Uterus (tissue), 4 donors: ENCODE measurements at places on chromosomes 5 and 9. TPM values are rescaled to one million over a fixed set of nuclear protein-coding genes. Genes with fewer than 3 reads are reported as not detected.

DNA sequence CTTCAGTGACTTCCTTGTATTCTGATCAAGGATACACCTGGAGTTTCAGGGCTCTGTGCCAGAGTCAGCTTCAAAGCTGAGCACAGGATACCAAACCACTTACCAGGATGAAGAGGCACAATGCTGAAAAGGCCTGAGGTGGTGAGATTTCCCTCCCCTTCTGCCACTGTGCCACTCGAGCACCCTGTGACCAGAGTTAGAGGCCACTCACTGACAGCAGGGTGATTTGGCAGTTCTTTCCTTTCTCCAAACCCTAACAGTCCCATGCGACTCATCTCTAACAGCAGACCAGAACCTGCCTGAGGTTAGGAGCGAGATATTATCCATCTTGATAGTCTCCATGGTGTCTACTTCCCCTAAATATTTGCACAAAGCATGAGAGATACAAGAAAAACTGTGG, 1.8 kb downstream of the PLGRKT start:
- no peaks in the 10 kb centered on the region for H3K36me3 ChIP-seq
- DNase-seq = no peak
- H3K27ac ChIP-seq = no peak overlapping the region
- H3K27me3 ChIP-seq = no peaks in the 10 kb centered on the region
- no peaks in the 10 kb centered on the region for H3K4me1 ChIP-seq

DNA sequence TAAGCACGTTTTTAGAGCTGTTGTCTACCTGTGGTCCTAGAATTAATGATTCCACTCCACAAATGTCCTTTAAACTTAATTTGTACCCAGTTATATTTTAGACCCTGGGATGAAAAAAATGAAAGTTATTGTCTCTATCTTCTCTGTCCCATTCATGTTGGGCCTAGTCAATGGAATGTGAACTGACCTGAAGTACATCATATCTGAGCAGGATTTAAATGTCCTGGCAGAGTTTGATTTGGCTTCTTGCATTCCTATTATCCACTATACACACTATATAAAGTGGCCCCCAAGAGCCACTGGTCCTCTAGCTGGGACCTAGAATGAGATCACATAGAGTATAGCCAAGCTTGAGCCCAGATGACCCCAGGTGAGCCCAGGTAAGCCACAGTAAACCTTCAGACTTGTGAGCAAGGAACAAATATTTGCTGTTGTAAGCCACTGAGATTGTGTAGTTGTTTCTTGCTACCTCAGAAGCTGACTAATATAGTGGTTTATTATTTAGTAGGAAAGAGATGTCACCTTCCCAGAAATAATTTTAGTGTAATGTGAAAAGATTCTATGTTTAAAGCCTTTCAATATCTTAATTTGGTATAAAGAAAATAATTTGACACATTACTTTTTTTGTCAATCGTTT, 37.1 kb upstream of the C6 start:
- no peak for DNase-seq
- no peaks in the 10 kb centered on the region for H3K4me1 ChIP-seq
- no peak overlapping the region for H3K27ac ChIP-seq
- H3K36me3 ChIP-seq = no peaks in the 10 kb centered on the region

DNA sequence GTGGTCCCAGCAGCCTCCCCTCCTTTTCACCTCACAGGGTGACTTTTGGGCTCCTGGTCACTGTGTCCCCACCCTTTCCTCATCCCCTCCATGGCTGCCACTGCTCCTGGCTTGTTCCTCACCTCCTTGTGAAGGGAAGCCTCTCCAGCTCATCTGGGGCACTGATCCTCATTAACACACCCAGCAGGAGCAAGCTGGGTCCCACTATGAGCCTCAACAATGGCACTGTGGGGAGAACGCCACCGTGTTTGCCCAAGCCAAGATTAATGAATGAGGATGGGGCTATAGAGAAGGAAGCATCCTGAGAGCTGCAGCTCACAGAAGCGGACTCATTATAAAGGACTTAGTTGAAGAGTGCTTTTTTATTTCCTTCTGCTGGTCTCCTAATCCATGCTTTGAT, 118.4 kb downstream of the MARCHF11 start:
- no peak overlapping the region for H3K4me3 ChIP-seq
- H3K4me1 ChIP-seq = no peaks in the 10 kb centered on the region
- DNase-seq = no peak
- no peak overlapping the region for H3K27ac ChIP-seq

DNA sequence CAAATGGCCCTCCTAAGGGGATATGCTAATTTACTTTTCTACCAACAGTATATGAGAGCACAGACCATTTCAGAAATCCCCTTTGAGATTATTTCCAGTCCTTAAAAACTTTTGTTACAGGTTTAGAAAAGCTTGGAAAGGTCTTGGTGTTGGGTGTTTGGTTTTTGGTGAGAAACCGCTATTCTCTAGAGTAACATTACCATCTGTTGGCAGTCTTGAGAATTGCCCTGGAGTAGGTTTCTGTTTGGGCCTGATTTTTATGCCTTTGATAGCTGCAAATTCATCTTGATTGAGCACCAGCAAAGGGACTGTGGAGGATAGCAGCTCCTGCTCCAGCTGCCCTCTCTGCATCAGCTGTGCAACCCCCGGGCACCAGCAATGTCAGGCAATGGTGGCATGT, 8.0 kb downstream of the NUDT2 start:
- H3K27ac ChIP-seq = no peak overlapping the region
- no peaks in the 10 kb centered on the region for H3K36me3 ChIP-seq
- no peaks in the 10 kb centered on the region for H3K4me1 ChIP-seq
- H3K4me3 ChIP-seq = no peak overlapping the region

DNA sequence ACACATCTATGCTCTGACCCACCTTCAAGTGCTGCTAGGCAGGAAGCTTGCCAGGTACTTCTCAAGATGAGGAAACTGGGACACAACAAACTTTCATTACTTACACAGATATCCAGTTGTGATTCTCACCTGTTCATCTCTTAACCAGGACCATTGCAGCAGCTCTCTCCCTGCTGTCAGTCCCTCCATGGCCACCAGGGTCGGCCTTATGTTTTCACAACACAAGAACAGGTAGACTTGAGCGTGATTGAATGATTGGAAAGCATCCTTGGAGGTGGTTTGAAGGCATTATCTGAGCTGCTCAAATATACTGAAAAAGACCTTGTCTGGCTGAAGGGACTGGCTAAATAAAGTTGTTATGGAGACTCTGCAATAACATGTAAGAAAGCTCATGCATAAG, 94.4 kb downstream of the MTREX start:
- H3K4me1 ChIP-seq = no peaks in the 10 kb centered on the region
- no peaks in the 10 kb centered on the region for H3K36me3 ChIP-seq
- no peak overlapping the region for H3K4me3 ChIP-seq
- no peak overlapping the region for H3K27ac ChIP-seq
- DNase-seq = no peak

DNA sequence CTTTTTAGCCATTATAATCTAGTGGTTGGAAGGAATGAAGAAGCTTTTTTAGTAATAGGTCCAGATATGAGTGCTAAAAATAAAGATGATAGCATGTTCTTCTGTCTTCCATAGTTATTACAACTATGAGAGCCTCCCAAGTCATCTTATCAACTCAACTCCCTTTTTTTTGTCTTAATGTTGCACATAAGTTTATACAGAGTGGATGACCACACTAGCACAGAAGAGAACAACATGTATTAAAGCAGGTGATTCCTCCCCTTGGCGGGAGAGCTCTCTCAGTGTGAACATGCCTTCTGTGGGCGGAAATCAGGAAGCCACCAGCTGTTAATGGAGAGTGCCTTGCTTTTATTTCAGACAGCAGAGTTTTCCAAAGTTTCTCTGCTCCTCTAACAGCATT, 40.1 kb upstream of the STX17 start:
- no peak for DNase-seq
- H3K27ac ChIP-seq = no peak overlapping the region
- H3K36me3 ChIP-seq = no peaks in the 10 kb centered on the region

DNA sequence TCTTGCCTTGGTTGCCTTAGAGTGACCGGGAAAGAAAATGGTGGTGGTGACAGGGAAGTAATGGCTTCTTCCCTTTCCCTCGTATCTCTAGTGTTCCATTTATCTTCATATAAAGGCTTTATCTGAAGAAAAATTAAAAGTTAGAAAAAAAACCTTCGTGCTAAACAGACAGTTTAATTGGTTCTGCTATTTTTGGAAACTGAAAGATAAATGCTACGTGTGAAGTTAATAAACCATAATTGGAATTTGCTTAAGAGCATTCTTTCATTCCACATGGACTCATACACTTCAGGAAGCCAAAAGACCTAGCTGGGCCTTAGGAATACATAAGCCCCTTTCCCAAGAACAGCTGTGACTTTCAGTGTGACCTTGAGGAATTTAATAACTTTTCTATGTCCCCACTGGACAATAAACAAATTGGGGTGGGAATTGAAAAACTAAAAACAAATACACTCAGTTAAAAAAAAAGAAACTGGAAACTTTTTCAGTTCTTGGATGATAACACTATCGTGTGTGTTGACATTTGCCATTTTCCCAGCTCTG, 818.8 kb upstream of the WWC1 start:
- no peaks in the 10 kb centered on the region for H3K4me1 ChIP-seq
- no peaks in the 10 kb centered on the region for H3K36me3 ChIP-seq
- H3K27me3 ChIP-seq = no peaks in the 10 kb centered on the region
- no peak overlapping the region for H3K4me3 ChIP-seq
- DNase-seq = no peak

DNA sequence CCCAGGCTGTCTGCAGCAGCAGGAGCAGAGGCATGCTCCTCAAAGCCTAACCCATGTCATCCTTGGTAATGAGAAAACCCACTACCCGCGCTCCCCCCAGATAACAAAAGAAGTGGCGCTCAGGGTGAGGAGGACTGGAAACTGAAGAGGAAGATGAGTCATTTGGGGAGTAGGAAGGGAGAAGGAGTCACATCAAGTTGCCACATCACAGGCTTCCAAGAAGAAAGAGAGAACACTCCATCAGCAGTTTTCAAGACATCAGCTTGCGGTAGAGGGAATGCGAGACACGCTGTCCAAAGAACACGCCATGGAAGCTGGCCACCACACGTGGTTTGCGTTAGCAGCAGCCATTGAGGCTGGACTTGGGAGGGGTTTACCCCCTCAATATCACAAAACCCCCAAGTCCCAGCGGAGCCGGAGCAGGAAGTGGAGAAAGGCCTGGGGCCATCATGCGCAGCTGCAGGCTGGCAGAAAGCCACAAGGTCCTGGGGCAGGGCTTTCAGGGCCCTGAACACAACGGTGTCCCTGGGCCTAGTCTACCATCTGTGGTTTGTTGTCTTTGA, 41.5 kb downstream of the SH3PXD2B start:
- no peaks in the 10 kb centered on the region for H3K27me3 ChIP-seq
- H3K36me3 ChIP-seq = no peaks in the 10 kb centered on the region
- H3K4me1 ChIP-seq = peaks cover 34% of the 10 kb centered on the region
- H3K27ac ChIP-seq = peak overlapping the region; percentile 93
- no peak overlapping the region for H3K4me3 ChIP-seq
- DNase-seq = peak; percentile 93

GRCh38 chr5:54344653-54345052, 34.3 kb upstream of the ARL15 start:
- no peak overlapping the region for H3K27ac ChIP-seq
- H3K27me3 ChIP-seq = no peaks in the 10 kb centered on the region
- H3K36me3 ChIP-seq = no peaks in the 10 kb centered on the region
- H3K4me3 ChIP-seq = no peak overlapping the region

DNA sequence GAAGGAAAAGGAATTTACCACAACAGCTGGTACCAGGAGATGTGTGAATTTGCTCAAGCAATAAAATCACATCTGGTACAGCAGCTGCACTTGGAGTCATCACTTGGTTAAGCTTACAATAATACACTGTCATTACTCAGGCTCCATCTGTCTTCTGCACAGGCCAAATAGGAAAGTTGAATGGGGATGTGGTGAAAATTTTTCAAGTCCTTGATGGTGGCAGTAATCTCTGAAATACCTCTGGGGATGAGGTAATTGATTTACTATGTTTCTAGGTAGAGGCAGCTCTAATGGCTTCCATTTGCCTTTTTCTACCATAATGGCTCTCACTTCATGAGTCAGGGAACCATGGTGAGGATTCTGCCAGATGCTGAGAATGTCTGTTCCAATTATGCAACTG, 206.8 kb upstream of the ATP10B start:
- no peak overlapping the region for H3K27ac ChIP-seq
- no peaks in the 10 kb centered on the region for H3K36me3 ChIP-seq
- no peak for DNase-seq
- H3K27me3 ChIP-seq = no peaks in the 10 kb centered on the region

- peak overlapping the region; percentile 77 for H3K4me3 ChIP-seq
- no peaks in the 10 kb centered on the region for H3K4me1 ChIP-seq
- peak overlapping the region; percentile 96 for H3K27ac ChIP-seq
- DNase-seq = peak; percentile 43
- H3K27me3 ChIP-seq = no peaks in the 10 kb centered on the region
Observed at GRCh38 chr9:20620650-20621470, 1.4 kb downstream of the MLLT3 start.

DNA sequence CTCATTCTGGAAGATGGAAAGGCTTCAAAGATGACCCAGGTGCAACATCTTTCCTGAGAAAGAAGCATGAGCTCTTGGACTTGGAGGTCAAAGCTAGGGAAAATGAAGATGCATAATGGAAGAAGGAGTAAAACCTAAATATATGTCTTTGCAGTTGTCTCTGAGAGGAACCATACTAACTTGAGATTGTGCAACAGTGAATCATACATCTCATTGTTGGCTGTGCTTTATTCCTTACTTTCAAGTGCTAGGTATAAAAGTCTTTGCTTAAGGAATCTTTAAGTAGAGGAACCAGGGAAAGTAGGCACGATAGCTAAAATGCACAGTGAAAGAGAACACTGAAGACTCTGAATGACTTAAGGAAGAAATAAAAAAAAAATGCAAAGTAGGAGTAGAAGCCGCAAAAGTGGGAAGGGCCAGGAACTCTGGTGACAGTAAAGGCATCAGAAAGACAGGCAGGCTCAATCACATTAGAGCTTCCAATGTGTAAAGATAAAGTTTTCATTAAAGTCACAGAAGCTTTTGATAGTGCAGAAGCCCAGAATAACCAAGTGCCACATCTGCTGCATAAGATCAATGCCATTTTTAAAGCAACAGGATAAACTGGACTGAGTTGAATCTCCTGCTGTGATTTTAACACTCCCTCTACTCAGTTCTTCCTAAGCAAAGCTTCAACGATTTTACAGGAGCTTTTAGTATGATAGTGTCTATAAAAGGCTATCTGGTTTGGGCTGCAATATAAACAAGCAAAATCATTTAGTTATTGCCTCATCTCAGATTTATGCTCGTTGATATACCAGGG, 432.3 kb upstream of the EDIL3 start:
- no peak for DNase-seq
- no peaks in the 10 kb centered on the region for H3K4me1 ChIP-seq
- no peaks in the 10 kb centered on the region for H3K36me3 ChIP-seq
- no peak overlapping the region for H3K27ac ChIP-seq
- H3K27me3 ChIP-seq = no peaks in the 10 kb centered on the region

Gene KIAA0825
- total RNA-seq = 1.5 TPM

Gene PDGFRB
- total RNA-seq = 60.2 TPM

Gene EXOSC2
- total RNA-seq = 59.3 TPM

Gene CBY3
- total RNA-seq = not detected

Gene PFN3
- not detected for total RNA-seq
